ENCODE measurements at places on chromosomes 2 and 18. TPM values are rescaled to one million over a fixed set of nuclear protein-coding genes. Genes with fewer than 3 reads are reported as not detected.

DNA sequence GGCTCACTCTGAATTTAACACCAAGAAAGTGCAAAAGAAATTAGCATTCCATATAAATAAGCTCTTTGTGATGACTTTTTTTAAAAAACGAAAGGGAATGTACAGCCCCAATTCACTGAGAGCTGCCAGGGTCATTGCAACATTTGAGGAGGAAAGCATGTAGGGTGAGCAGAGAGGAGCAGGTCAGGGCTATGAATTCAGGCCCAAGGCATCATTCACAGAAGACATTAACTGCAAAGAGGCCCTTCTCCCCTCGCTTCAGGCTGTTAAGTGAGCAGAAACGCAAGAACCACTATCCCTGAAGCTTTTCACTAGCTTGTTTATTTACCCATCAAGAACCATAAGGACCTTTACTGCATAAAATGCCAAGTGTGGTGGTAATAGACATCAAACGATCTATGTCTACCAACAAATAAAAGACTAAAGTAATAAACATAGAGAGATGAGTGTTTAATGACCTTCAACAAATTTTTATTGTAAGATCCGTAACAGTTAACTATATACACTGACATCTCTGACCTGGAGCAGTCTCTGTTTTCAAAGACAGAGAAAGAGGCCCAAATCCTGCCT lies 333.1 kb upstream of the HNRNPA3 start:
- DNase-seq: no peak
- no peaks in the 10 kb centered on the region for H3K4me1 ChIP-seq

- no peak overlapping the region for H3K27ac ChIP-seq
- H3K4me3 ChIP-seq: no peak overlapping the region
- no peaks in the 10 kb centered on the region for H3K4me1 ChIP-seq
- H3K36me3 ChIP-seq: 0 out of 2 replicates have a peak, but pooled peaks cover 1% of the 10 kb centered on the region
- no peak for DNase-seq
- H3K27me3 ChIP-seq: no peaks in the 10 kb centered on the region
These were observed 6.3 kb downstream of the TNFAIP6 start for GRCh38 chr2:151363709-151364108.

TANC1 gene
- 12.9 TPM for total RNA-seq

PTPRN gene
- total RNA-seq: 5.2 TPM

- H3K36me3 ChIP-seq: peaks cover 2% of the 10 kb centered on the region
- no peaks in the 10 kb centered on the region for H3K27me3 ChIP-seq
- no peak overlapping the region for H3K27ac ChIP-seq
These were observed 54.6 kb downstream of the FANCL start for GRCh38 chr2:58186501-58186900.

TM4SF20 gene
- under 0.01 TPM for total RNA-seq

DNA sequence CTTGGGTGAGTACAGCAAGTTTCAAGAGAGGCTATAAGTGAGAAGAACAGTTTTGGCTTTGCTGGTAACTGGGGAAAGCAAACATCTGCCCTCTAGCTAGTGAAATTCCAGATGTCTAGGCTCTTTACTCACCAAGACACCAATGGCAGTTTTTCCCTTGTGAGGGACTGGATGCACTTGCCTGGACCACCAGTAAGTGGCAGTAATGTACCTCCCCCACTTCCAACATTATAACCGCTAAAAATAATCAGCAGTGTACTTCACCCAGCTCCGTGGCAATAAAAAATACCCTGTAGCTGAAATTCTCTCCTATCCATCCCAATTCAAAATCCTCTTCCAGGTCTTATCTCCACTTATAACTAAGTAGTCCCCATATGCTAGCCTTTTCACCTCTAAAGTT lies 383.9 kb downstream of the ARHGAP15 start:
- no peaks in the 10 kb centered on the region for H3K27me3 ChIP-seq
- no peak overlapping the region for H3K27ac ChIP-seq
- H3K4me1 ChIP-seq: no peaks in the 10 kb centered on the region
- no peaks in the 10 kb centered on the region for H3K36me3 ChIP-seq

- H3K4me1 ChIP-seq: no peaks in the 10 kb centered on the region
- H3K4me3 ChIP-seq: no peak overlapping the region
- H3K36me3 ChIP-seq: peaks cover 2% of the 10 kb centered on the region
- no peak overlapping the region for H3K27ac ChIP-seq
These were observed 42.2 kb upstream of the TBR1 start for GRCh38 chr2:161373942-161374341.

- H3K4me3 ChIP-seq: no peak overlapping the region
- peaks cover 6% of the 10 kb centered on the region for H3K27me3 ChIP-seq
- DNase-seq: peak; percentile 18
- no peaks in the 10 kb centered on the region for H3K36me3 ChIP-seq
These were observed 122.5 kb downstream of the PLA2R1 start for GRCh38 chr2:159939946-159940345.

- H3K27me3 ChIP-seq: no peaks in the 10 kb centered on the region
- H3K36me3 ChIP-seq: no peaks in the 10 kb centered on the region
- no peak overlapping the region for H3K4me3 ChIP-seq
- H3K4me1 ChIP-seq: no peaks in the 10 kb centered on the region
- no peak overlapping the region for H3K27ac ChIP-seq
- no peak for DNase-seq
These were observed 406.6 kb upstream of the KCNJ3 start for GRCh38 chr2:154291927-154292326.

PDE1A gene
- total RNA-seq: 0.90 TPM

CAVIN2 gene
- 11.5 TPM for total RNA-seq

- H3K4me3 ChIP-seq: no peak overlapping the region
- H3K4me1 ChIP-seq: peaks cover 12% of the 10 kb centered on the region
- no peaks in the 10 kb centered on the region for H3K36me3 ChIP-seq
- H3K27ac ChIP-seq: no peak overlapping the region
- no peaks in the 10 kb centered on the region for H3K27me3 ChIP-seq
These were observed 171.2 kb downstream of the TCF4 start for GRCh38 chr18:55416791-55417190.

- H3K4me3 ChIP-seq: no peak overlapping the region
- H3K4me1 ChIP-seq: peaks cover 10% of the 10 kb centered on the region
- H3K27me3 ChIP-seq: no peaks in the 10 kb centered on the region
- DNase-seq: no peak
- no peaks in the 10 kb centered on the region for H3K36me3 ChIP-seq
These were observed 133.3 kb downstream of the CDH2 start for GRCh38 chr18:28043631-28044030.

- no peaks in the 10 kb centered on the region for H3K36me3 ChIP-seq
- H3K27ac ChIP-seq: no peak overlapping the region
- no peaks in the 10 kb centered on the region for H3K27me3 ChIP-seq
- DNase-seq: peak; percentile 82
- H3K4me1 ChIP-seq: peaks cover 17% of the 10 kb centered on the region
These were observed 9.7 kb downstream of the STK39 start for GRCh38 chr2:168237741-168238140.

DNA sequence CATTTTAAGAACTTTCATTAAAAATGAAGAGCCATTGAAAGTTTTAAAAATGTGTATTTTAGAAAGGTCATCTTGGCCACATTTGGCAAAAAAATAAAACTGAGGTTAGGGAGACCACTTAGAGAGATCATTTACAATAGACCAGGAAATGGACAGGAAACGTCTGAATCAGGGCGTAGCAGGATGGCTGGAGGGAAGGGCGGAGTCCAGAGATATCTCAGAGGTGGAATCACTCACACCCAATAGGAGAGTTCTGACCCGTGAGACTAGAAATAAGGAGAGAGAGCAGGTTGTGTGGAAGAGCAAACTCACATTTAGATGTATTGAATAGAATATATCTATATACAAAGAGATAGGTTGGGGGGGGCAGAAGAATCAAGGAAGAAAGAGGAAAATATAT lies 373.4 kb downstream of the METTL4 start:
- no peaks in the 10 kb centered on the region for H3K4me1 ChIP-seq
- H3K27ac ChIP-seq: no peak overlapping the region
- no peak for DNase-seq

DNA sequence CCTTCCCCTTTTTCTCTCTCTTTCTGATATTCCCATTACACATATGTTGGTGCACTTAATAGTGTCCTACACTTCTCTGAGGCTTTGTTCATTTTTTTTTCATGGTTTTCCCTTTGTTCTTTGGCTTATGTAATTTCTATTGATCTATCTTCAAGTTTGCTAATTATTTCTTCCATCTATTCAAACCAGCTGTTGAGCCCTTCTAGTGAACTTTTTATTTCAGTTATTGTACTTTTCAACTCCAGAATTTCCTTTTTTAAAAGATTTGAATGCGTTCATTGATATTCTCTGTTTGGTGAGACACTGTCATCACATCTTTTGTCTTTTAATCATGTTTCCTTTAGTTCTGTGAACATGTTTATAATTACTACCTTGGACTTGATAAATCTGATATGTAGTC lies 118.2 kb downstream of the ARHGEF4 start:
- no peaks in the 10 kb centered on the region for H3K4me1 ChIP-seq
- no peak overlapping the region for H3K27ac ChIP-seq
- H3K27me3 ChIP-seq: no peaks in the 10 kb centered on the region
- H3K36me3 ChIP-seq: no peaks in the 10 kb centered on the region
- no peak for DNase-seq

GRCh38 chr2:69116438-69116837 lies 103.5 kb downstream of the ANTXR1 start:
- peak overlapping the region; percentile 64 for H3K27ac ChIP-seq
- peak; percentile 50 for DNase-seq
- peaks cover 21% of the 10 kb centered on the region for H3K36me3 ChIP-seq
- peaks cover 31% of the 10 kb centered on the region for H3K4me1 ChIP-seq

GRCh38 chr2:23497536-23497935 lies 112.6 kb downstream of the KLHL29 start:
- H3K27ac ChIP-seq: no peak overlapping the region
- H3K4me3 ChIP-seq: no peak overlapping the region
- DNase-seq: no peak

DNA sequence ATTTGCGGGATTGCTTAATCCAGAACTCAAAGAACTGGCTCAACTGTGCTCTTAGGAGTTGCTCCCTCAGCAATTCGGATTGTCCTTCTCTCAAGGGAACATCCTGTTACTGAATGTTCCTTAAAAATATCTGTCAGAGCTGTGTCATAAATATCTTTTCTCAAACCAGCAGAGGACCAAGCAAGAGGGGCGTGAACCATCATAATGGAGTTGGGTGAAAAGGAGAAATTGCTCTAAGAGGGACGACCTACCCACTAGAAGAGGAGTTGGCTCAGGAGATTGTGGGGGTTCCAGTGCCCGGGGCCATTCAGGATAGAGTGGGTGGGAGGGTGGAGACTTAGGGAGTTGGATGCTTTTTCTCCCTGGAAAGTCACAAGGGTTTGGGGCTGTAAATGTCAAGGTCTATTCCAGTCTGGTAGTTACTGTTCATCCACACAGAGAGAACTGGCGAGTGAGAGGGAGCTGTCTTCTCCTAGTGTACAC lies 59.5 kb downstream of the MERTK start:
- no peaks in the 10 kb centered on the region for H3K4me1 ChIP-seq
- peaks cover 11% of the 10 kb centered on the region for H3K27me3 ChIP-seq
- no peak overlapping the region for H3K27ac ChIP-seq
- DNase-seq: no peak
